Central memory CD4-positive, alpha-beta T cell (primary cell): ENCODE measurements at places on chromosomes 2 and 18.

- no peak for DNase-seq
Observed at GRCh38 chr18:9068346-9068745, 34.2 kb upstream of the NDUFV2 start.

DNA sequence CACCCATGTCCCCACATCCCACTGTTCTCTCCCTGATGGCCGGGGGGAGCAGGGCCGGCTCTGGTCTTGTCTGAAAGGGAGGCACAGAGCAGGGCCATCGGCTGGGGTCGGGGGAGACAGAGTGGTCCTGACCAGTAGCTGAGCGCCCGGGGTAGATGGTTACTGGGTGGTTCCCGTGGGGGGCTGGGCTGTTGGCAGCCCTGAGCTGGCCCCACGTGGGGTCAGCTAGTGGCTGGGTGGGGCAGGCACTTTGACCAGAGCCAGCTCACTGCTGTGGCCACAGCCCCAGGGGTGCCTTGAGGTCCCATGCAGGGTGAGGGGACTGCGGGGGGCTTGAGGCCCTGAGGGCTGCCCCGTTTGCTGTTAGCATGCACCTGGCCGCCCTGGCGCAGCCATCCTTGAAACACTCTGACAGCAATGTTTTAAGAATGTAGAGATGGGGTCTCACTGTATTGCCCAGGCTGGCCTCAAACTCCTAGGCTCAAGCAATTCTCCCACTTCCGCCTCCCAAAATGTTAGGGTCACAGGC, 12.3 kb upstream of the NEU4 start:
- no peak for DNase-seq

GRCh38 chr18:35519148-35519899, 21.6 kb upstream of the INO80C start:
- DNase-seq: no peak

- no peak for DNase-seq
Observed at GRCh38 chr2:168363347-168364092, 92.6 kb upstream of the CERS6 start.

- DNase-seq: no peak
Observed at GRCh38 chr2:27664622-27665363, 1.1 kb downstream of the SLC4A1AP start.

DNA sequence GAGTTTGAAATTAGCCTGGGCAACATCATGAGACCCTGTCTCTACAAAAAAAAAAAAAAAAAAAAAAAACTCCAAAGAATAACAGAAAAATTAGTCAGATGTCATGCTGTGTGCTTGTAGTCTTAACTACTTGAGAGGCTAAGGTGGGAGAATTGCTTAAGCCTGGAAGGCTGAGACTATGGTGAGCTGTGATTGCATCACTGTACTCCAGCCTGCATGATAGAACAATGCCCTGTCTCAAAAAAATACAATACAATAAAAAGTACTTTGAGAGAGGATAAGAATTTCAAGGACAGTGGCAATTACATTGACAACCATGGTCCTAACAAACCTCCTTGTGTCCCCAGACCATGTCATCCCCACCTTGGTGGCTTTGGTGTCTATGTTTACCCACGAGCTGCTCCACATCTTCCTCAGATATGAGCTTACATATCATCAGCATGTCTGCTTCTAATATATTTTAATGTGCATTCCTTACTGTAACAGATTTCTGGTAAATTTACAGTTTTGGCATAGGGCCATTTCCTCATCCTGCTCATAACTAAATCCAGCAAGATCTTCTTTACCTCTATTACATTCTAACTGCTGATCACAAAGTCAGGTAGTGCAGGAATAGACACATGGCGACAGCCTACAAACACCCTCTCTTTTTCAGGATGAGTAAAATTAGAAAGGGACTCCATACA, 437.7 kb upstream of the HNRNPA3 start:
- no peak for DNase-seq

DNA sequence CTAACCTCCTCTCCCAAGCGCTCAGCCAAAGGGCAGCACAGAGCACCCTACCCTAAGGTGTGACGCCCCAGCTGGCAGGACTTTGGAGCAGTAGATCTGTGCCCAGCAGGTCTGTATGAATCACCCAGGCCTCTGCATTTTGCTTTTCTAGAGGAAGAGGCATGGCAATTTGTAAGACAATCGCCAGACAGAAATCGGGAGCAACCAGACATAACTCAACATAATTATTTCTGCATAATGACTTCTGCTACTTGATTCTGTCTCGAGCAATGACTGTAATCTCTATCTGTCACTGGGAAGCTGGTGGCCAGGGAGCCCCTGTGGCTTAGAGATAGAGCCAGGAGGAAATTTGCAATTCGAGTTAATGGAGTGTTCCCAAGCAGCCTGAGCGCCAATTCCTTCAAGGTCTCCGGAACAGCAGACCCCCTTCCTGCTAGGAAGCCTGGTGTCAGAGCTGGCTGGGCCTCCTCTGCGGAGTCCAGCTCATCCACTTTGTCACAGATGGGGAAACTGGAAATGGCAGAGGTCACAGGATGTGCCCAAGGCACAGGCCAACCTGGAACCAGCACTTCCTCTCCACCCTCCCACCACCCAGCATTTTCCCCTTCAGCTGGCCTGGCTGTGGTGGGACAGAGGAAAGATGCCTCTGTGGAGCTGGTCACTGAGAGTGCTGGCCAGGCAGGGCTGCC, 55.0 kb downstream of the ODC1 start:
- DNase-seq: no peak

DNA sequence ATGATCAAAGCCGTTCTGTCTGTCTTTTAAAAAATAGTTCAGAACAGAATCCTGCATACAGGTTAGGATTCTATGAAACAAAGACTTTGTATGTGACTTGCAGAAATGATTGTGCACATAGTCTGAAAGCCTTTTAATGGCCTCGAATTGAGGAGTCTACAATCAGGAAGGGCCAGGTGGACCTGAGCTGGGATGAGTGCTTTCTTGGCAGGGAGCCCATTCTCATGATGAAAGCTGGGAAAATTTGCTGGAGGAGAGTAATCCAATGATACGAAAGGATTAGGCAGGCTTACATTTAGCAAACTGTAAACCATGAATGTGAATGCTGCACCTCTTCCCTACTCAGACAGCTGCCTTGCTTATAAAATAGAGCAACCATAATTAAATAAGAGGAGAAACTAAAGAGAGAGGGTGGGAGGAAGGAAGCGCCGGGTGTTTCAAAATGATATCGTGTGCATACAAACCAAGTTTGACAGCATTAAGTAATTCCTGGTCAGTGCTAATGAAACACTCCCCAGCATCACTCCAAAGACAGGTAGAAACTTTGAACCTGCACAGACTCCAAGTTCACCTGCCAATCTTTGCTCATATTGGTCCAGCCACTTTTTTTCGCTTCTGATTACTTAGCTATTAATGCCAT, 23.7 kb upstream of the CXCR4 start:
- DNase-seq: no peak
